RWPE1 (cell line): ENCODE measurements at places on chromosomes 5 and 9.

GRCh38 chr5:69517763-69518212 lies 25.2 kb downstream of the OCLN start:
- DNase-seq: peak; percentile 37

- no peak for DNase-seq
Observed at GRCh38 chr5:159947708-159948358, 31.6 kb downstream of the ADRA1B start.

DNA sequence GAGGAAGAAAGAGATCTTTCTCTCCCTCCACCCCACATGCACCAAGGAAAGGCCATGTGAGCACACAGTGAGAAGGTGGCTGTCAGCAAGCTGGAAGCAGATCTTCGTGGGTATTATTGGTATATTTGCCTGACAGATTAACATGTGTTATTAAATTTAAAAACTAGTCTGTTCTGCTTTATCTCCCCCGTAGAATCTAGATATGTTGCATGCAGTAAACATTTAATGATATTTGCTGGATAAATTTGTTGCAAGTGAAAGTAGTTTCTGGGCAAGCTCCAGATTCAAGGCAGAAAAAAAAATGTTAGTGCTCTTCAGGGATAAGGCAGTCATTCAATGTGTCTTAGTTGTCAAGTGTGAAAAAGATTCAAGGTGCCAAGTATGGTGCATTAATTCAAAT lies 215.0 kb upstream of the TAS2R1 start:
- no peak for DNase-seq

GRCh38 chr9:5382479-5382878 lies 42.8 kb upstream of the RLN1 start:
- no peak for DNase-seq

GRCh38 chr5:9818340-9818845 lies 188.2 kb upstream of the TAS2R1 start:
- no peak for DNase-seq

- no peak for DNase-seq
Observed at GRCh38 chr9:86500031-86500430, 145.8 kb upstream of the TUT7 start.

GRCh38 chr9:122001491-122002201 lies 91.5 kb downstream of the TTLL11 start:
- no peak for DNase-seq

DNA sequence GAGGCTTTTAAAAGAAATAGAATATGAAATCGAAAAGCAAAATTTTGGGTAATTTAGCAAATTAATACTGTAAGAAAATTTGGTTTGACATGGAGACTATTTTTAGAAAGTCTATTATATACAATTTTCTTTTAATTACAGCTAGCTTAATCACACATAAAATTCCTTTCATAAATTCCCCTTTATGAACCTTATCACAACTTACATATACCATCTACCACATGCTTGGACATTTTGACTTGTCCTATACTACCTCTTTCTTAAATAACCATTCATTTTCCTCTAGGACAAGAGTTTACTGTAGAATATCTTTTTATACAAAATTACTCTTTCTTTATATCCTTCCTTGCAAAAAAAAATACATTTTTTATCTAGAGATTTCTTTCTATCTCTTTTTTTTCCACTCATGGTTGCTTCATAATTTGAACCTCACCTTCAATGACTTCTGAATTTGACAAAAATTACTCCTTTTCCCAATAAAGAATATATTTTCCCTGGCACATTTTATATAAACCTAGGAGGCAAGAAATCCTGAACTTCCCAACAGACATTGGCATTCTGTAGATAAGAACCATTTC lies 34.0 kb upstream of the SYK start:
- no peak for DNase-seq

- DNase-seq: no peak
Observed at GRCh38 chr9:134971696-134972095, 54.0 kb upstream of the FCN1 start.

DNA sequence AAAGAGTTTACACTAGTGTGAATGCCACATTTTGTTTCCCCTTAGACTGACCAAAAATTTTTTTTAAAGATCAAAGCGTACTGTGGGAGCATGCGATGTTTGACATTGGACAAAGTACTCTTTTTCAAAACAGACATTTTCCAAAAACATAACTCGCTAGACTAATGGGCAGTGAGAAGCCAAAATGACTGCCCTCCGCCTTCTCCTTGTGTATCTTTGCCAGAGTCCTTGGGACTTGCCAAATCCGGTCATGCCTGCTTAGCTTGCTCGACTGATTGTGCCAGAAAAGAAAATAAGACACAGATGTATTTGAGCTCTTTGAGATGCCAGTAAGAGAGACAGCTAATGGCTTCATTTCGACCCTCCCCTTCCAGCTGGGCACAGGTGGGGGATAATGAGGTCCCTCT lies 157.5 kb downstream of the MAPKAP1 start:
- no peak for DNase-seq

GRCh38 chr5:96084874-96085506 lies 123.3 kb upstream of the ELL2 start:
- DNase-seq: peak; percentile 51

DNA sequence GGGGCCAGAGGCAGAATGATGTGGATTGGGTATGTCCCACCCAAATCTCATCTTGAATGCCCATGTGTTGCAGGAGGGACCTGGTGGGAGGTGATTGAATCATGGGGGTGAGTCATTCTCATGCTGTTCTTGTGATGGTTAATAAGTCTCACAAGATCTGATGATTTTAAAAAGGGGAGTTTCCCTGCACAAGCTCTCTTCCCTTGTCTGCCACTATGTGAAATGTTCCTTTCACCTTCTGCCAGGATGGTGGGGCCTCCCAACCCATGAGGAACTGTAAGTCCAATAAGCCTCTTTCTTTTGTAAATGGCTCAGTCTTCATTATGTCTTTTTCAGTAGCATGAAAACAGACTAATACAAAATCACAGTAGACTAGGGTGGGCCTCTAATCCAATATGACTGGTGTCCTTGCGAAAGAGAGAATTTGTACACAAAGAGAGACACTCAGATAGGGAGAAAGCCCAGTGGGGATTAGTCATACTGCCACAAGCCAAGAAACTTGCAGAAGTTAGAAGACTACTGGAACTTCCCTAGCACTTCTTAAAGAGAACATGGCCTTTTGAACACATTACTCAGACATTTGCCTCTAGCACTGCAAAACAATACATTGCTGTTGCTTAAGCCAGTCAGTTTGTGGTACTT lies 68.4 kb downstream of the ANXA1 start:
- DNase-seq: peak; percentile 45

GRCh38 chr9:69627281-69627680 lies 44.9 kb downstream of the APBA1 start:
- no peak for DNase-seq

GRCh38 chr5:38835887-38836286 lies 9.9 kb upstream of the OSMR start:
- DNase-seq: no peak

DNA sequence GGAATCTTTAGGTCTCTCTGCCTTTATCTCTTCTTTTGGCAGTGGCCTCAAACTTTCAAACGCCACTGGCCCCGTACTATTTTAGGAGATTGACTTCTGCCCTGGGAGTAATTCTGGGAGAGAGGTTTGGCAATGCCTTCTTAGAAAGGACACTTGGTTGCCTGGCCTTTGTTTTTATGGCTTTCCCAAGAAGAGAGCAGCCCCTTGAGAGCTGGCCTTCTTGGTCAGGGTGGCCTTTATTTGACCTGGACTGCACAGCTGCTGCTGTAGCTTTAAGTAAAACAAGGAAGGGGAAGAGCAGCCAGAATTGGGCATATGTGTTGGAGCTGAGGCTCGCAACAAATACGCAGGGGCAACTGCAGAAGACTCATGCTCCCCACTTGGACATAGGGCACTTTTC lies 60.8 kb downstream of the PTPN3 start:
- no peak for DNase-seq

DNA sequence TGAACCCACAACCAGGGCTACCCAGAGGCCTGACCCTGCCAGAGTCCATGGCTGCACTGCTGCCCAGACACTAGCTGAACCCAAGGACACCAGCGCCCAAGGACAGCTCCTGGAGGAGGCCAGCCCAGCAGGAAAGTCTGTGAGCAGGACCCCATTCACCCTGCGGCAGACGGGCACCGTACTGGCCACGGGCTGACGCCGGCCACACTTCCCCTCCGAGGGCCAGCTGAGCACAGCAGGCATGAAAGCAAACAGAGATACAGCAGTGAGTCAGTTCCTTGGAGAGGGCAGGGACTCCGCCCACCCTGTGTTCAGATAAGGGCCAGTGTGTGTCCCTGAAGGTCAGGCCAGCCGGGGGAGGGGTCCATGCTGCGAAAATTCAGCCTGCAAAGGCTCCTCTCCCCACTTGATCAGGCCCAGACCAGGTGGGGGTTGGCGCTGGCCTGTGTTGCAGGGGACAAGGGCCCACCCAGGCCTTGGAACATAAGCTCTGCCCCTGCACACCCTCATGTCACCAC lies 3.2 kb downstream of the RNF208 start:
- no peak for DNase-seq

GRCh38 chr5:76544268-76544926 lies 78.8 kb downstream of the F2RL2 start:
- DNase-seq: peak; percentile 62

GRCh38 chr5:22928821-22929482 lies 75.8 kb upstream of the CDH12 start:
- no peak for DNase-seq

- no peak for DNase-seq
Observed at GRCh38 chr9:90808890-90809685, 7.5 kb downstream of the SYK start.
